ENCODE measurements at places on chromosomes 2 and 18. TPM values are rescaled to one million over a fixed set of nuclear protein-coding genes. Genes with fewer than 3 reads are reported as not detected.

DNA sequence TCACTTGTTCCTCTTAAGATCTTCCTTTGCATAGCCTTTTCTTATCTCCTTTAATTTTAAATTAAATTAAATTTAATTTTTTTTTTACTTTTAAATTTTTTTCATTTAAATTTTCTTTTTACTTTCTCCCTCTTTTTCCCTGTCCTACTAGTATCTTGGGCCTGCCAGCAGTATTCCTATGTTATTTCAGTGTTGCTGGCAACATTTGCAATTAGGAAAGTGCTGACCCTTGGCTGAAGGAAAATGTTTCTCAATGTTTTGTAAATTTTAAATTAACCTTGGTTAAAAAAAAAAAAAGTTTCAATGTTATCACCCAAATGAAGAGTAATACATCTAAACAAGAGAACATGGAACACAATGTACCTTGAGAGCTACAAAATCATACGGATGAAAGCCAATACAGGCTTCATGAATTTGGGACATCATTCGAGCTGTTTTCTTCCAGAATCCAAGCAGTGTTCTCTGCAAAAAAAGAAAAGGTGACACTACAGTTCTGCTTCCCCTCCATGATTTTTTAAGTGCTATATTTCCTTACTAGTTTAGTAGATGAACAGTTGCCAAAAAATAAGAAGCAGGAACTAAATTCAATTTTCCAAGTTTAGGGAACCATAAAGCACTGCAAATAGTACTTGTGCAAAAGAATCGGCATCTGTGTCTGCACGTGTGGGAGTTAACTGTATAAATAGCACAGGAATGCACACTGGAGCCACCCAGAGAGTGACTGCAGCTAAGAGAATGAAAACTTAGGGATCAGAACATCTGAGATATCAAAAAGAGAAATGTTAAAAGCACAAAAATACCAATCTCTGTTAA, 55.8 kb downstream of the ICA1L start:
- no peaks in the 10 kb centered on the region for H3K36me3 ChIP-seq
- H3K4me3 ChIP-seq, result no peak overlapping the region
- H3K27ac ChIP-seq, result no peak overlapping the region
- no peaks in the 10 kb centered on the region for H3K27me3 ChIP-seq
- H3K4me1 ChIP-seq, result no peaks in the 10 kb centered on the region

- no peak overlapping the region for H3K27ac ChIP-seq
- peaks cover 12% of the 10 kb centered on the region for H3K4me1 ChIP-seq
- no peaks in the 10 kb centered on the region for H3K36me3 ChIP-seq
- H3K27me3 ChIP-seq, result peaks cover 2% of the 10 kb centered on the region
These were observed 230.2 kb downstream of the CELF4 start for GRCh38 chr18:37335409-37335736.

DNA sequence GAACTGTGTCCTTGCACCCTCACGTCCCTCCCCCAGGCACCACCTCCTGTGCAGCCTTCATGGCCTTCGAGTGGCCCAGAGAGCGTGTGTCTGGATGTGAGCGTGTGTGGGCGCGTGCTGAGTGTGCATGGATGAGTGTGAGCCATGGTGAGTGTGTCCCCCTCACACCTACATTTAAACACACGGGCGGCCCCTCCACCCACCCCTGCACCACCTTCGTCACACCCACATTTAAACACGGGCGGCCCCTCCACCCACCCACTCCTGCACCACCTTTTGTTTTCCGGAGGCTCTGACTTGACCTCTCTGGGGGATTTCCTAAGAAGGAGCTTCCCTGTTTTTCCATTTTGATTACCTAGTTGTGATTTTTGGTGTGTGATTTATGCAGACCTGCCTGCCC, 17.8 kb downstream of the DTYMK start:
- H3K4me3 ChIP-seq, result no peak overlapping the region
- no peak overlapping the region for H3K27ac ChIP-seq
- H3K27me3 ChIP-seq, result no peaks in the 10 kb centered on the region
- DNase-seq, result no peak

Gene COL5A2
- 580 TPM for total RNA-seq

- no peak overlapping the region for H3K4me3 ChIP-seq
- no peak overlapping the region for H3K27ac ChIP-seq
- peaks cover 8% of the 10 kb centered on the region for H3K4me1 ChIP-seq
- peaks cover 7% of the 10 kb centered on the region for H3K36me3 ChIP-seq
- DNase-seq, result no peak
These were observed 84.2 kb downstream of the ANTXR1 start for GRCh38 chr2:69097148-69097610.

Gene ECEL1
- 0.14 TPM for total RNA-seq

Gene C1GALT1C1L
- total RNA-seq, result not detected

DNA sequence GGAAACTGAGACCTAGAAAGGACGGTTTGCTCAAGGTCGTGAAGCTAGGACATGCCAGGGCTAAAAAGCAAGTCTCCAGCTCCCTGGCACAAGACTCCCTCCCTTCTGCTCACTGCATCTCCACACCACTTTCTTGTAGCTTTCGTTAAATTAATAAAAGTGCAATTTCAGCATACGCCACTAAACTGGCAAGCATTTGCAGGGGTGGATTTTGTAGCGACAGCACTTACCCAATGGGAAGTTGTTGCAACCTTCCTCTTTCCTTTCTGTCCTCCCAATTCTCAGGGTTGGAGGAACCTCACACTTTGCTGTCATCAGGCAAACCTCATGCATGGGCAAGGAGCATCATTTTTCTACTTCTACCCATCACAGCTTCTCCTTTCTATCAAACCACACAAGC, 7.4 kb upstream of the RHOB start:
- H3K4me3 ChIP-seq, result no peak overlapping the region
- no peaks in the 10 kb centered on the region for H3K27me3 ChIP-seq
- DNase-seq, result no peak
- H3K36me3 ChIP-seq, result no peaks in the 10 kb centered on the region
- peaks cover 27% of the 10 kb centered on the region for H3K4me1 ChIP-seq

DNA sequence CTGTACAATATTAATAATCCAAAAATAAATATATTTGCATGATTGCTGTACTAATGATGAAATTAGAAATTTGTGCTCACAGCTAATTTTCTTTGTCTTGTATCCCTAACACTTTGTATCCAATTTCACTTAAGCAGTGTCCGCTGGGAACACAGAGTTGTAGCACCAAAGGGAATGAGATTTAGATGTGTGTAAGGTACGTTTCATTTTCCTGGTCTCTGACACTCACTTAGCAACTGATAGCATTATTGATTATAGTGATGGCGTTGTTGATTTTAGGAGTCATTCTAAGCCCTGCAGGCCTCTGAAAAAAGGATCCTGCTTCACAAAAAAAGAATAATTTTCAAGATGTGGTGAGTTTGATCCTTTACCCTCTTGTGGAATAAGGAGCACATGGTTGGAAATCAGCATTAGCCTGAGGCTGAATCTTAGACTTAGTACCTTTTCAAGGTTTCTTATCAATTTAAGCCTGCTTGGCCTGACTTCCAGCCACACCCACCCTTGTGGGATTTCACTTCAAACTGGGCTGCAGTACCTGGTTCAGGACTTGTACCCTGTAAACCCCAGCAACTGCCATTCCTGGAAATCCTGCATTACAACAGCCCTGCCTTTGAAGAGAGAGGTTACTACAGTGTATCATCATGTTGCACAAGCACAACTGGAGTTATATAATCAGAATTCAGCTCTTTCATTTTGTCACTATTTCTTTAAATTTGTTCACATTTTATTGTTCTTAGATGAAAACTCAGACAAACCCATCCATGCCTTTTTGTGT, 116.2 kb downstream of the RND3 start:
- no peaks in the 10 kb centered on the region for H3K27me3 ChIP-seq
- DNase-seq, result no peak
- H3K4me1 ChIP-seq, result no peaks in the 10 kb centered on the region

Gene EXOC6B
- 26.2 TPM for total RNA-seq

DNA sequence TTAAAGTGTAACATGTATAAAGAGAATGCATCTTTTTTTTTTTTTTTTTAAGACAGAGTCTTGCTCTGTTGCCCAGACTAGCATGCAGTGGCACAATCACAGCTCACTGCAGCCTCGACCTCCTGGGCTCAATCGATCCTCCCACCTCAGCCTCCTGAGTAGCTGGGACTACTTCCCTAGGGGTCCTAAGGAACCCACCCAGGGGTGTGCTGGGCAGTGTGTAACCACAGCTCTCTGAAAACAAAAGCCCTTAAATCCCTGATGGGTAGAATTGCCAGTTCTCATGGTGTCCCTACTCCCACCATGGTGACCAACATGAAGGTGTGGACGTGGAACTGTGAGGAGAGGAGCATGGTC, 105.6 kb upstream of the ST3GAL5 start:
- no peak for DNase-seq
- H3K4me3 ChIP-seq, result no peak overlapping the region
- H3K36me3 ChIP-seq, result no peaks in the 10 kb centered on the region
- H3K4me1 ChIP-seq, result peaks cover 33% of the 10 kb centered on the region
- no peak overlapping the region for H3K27ac ChIP-seq

DNA sequence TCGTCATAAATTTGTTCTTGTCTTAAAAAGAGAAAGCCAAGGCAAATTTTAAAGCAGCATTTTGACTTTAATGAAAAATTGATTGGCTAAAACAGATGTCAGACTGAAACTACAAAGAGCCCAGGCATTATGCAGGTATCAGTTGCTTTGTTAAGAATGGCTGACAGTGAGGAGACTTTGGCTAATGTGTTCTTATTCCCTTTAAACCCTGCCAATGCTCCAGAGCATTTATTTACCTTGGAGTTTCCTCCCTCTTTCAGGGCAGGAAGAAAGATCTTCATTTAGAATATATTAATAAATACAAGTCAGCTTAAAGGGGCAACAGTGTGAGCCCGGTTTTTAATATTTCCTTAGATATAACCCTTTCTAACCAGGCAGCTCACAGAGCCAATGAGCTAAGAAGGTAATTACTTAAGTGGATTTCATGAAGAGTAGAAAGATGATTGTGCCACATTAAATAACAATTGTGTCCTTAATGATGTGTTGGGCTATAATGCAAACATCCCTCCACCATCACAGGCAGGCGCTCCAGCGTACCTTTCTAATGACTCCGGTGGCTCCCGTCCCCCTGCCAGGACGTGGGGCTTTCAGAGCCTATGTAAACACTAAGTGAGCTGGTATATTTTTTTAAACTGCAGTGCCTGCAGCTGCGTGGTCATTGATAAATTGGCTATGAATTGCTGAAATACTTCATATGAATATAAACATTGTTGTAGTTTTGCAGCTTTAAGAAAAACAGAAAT, 349.4 kb upstream of the POU3F3 start:
- H3K27me3 ChIP-seq, result peaks cover 2% of the 10 kb centered on the region
- H3K4me3 ChIP-seq, result no peak overlapping the region
- DNase-seq, result no peak
- no peaks in the 10 kb centered on the region for H3K4me1 ChIP-seq
- H3K36me3 ChIP-seq, result no peaks in the 10 kb centered on the region
- H3K27ac ChIP-seq, result no peak overlapping the region

DNA sequence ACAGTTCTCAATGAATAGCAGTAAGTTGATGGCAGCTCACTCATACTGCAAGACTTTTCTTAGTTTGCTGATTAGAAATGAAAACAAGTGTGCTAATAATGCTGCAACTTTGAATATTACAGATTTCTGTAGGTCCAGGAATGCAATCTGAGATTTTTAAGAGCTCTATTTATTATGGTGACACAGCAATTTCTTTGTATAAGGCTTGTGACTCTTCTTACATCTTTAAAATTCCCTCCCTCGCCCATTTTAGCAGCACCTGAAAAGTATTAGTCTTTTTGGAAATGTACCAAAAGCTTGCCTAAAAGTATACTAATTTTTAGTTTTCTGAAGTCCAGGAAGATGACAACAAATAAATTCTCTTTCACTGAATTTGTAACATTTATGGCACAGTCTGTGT, 4.4 kb upstream of the HTR2B start:
- no peaks in the 10 kb centered on the region for H3K27me3 ChIP-seq
- H3K4me3 ChIP-seq, result no peak overlapping the region
- H3K4me1 ChIP-seq, result no peaks in the 10 kb centered on the region
- DNase-seq, result no peak

GRCh38 chr2:15829091-15829801, 111.1 kb upstream of the MYCN start:
- H3K27ac ChIP-seq, result no peak overlapping the region
- no peaks in the 10 kb centered on the region for H3K27me3 ChIP-seq
- no peak overlapping the region for H3K4me3 ChIP-seq
- DNase-seq, result no peak

Gene MSH2
- 16.0 TPM for total RNA-seq

DNA sequence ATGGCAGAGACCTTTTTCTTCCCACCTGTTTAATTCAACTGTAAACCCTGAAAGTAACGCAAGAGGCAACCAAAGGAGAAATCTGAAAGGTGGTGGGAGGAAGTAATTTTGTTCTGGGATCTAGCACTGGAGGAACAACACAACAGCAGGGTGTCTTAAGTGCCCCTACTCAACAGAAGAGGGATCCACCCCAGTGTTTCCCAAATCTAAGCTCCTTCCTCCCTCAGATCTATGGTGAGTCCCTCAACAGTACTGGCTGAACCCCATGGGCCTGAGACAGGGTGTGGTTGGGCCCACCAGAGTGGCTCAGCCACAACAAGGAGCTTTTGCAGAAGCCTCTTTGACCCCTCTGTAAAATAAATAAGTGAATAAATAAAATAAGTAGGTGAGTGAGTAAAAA, 790.3 kb downstream of the ERBB4 start:
- H3K4me1 ChIP-seq, result no peaks in the 10 kb centered on the region
- H3K27ac ChIP-seq, result no peak overlapping the region
- no peaks in the 10 kb centered on the region for H3K27me3 ChIP-seq
- H3K36me3 ChIP-seq, result no peaks in the 10 kb centered on the region
- no peak overlapping the region for H3K4me3 ChIP-seq

Gene TMEM182
- 5.8 TPM for total RNA-seq

Measured in astrocyte (in vitro differentiated cells and primary cell).